Renal pelvis (tissue), 12 donors: ENCODE measurements at places on chromosomes 2 and 18. TPM values are rescaled to one million over a fixed set of nuclear protein-coding genes. Genes with fewer than 3 reads are reported as not detected.

The NT5C1B gene
- polyA plus RNA-seq, result 0.71 TPM

GRCh38 chr18:13235421-13235831 is 16.9 kb downstream of the LDLRAD4 start:
- DNase-seq, result no peak

DNA sequence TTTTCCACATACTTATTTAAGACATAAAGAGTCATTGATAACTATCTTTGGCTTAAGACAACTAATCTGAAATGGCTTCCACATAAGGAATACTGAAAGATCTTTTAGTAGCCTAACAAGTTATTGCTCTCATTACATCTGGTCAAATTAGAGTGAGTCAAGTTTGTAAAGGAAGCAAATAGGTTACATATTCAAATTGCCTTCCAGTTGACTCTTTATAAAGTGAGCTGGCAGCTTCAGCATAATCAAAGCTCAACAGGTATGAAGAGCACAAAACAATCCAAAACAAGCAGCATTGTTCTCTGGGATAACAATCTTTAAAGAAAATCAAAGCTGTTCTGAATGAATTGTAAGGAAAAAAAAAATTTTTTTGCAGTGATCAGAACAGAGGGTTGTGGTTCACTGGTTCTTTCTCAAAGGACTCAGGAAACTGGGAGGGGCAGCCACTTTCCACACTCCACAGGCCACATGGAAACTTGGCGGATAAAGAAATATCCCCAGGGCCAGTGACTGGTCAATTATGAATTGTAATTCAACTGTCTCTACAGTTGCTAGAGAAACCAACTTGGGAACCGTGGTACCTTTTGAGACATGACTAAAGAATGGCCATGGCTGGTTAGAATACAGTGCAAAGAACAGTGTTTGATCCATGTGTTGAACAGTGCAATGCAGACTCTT is 369.3 kb upstream of the KCNH7 start:
- DNase-seq, result peak; percentile 22

- DNase-seq, result no peak
These were observed 28.5 kb downstream of the MBP start for GRCh38 chr18:77103991-77104531.

DNA sequence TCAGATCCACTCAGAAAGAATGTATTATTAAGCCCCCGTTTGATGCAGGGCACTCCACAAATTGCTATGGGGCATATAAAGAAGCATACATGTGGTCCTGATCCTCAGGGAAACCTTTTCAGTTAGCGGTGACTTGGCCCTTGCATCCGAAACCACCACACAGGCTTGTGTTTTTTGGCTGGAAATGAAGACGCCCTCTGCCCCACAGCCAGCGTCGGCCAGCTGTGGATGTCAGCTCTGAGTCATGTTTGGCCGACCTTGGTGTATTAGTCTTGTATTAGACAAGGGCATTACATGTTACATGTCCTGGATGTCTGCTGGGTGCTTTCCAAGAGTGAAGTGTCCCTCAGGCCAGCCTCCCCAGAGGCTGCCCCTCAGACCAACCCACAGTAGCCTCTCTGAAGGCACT is 107.6 kb upstream of the MAP3K20 start:
- peak; percentile 16 for DNase-seq

- no peak for DNase-seq
These were observed 11.1 kb downstream of the RAB3GAP1 start for GRCh38 chr2:135063210-135063609.

GRCh38 chr2:217451666-217452065 is 551.1 kb downstream of the TNS1 start:
- DNase-seq, result no peak

DNA sequence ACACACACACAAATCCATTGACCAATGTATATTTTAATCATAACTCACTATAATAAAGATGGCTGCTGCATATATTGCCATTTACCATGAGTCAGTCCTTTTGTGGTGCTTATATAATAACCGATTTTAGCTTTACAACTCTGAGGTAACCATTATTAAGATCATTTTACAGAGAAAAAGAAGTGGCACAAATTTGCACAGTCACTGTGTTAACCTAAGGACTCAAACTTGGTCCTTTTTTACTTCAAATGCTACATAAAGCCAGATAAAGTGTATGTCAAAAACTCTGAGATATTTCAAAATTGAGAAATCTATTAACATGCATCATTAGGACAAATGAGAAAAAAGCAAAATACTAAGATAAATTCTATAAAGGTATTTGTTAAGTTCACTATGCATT is 923.7 kb downstream of the NRXN1 start:
- no peak for DNase-seq

DNA sequence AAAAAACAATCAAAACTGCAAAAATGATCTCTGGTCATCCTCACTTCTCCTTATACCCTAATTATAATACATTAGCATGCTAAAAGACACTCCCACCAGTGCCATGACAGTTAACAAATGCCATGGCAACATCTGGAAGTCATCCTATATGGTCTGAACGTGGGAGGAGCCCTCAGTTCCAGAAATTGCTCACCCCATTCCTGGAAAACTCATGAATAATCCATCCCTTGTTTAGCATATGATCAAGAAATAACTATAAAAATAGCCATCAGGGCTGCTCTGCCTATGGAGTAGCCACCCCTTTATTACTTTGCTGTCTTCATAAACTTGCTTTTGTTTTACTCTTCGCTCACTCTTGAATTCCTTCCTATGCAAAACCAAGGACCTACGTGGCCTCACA is 5.7 kb upstream of the C2orf80 start:
- no peak for DNase-seq
